ENCODE measurements at places on chromosomes 2 and 18. TPM values are rescaled to one million over a fixed set of nuclear protein-coding genes. Genes with fewer than 3 reads are reported as not detected.

GRCh38 chr18:11327391-11328009 lies 178.1 kb upstream of the PIEZO2 start:
- no peak for DNase-seq

- no peak for DNase-seq
These were observed 15.9 kb downstream of the FAM168B start for GRCh38 chr2:131077182-131077846.

DNA sequence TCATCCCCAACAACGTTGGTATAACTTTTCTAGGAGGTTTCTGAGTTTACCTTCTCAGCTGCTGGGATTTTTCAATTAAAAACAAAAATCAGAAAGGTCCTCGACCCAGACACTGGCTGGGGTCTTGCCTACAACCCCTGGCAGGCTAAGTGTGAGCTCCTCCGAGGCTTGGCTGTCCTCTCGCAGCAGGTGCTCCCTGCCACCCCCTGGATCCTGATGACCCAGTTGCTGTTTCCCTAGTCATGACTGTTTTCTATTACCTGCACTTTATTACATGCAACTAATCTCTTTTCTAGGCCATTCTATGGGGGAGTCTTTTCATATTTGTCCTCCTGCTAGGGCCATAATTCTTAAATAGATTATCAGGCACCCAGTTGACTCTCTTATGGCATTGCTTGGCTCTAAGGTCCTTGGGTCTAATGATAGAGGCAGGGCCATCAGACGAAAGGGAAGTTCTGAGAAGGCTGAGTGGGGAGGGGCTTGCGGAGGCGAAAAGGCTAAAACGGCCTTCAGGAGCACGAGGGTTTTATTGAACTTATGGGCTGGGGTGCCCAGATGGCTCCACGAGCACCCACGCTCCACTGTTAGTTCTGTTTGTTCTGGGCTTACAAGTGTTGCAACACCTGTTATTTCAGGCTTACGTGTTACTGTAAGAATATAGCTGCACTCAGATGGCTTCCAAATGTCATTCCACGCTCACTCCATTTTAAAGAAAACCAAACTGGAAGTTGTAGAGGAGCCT lies 166.0 kb downstream of the NCK2 start:
- DNase-seq, result no peak

DNA sequence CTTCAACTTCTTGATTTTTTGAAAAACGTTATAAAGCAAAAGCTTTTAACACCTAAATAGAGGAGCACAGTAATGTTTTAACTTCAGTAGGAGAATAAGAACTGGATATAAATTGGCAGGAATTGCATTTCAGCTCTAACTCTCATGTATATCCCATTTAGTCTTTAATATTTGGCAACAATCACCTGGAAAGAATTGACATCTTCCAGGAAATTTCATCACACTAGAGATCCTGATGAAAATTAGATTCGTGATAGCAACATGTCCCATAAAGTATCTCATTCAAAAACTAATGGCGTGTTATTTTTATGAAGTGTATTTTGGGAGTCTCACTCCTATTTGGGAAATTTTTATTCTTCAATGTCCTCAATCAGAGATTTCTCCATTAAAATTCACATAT lies 131.1 kb upstream of the DNAJC10 start:
- DNase-seq, result no peak

DNA sequence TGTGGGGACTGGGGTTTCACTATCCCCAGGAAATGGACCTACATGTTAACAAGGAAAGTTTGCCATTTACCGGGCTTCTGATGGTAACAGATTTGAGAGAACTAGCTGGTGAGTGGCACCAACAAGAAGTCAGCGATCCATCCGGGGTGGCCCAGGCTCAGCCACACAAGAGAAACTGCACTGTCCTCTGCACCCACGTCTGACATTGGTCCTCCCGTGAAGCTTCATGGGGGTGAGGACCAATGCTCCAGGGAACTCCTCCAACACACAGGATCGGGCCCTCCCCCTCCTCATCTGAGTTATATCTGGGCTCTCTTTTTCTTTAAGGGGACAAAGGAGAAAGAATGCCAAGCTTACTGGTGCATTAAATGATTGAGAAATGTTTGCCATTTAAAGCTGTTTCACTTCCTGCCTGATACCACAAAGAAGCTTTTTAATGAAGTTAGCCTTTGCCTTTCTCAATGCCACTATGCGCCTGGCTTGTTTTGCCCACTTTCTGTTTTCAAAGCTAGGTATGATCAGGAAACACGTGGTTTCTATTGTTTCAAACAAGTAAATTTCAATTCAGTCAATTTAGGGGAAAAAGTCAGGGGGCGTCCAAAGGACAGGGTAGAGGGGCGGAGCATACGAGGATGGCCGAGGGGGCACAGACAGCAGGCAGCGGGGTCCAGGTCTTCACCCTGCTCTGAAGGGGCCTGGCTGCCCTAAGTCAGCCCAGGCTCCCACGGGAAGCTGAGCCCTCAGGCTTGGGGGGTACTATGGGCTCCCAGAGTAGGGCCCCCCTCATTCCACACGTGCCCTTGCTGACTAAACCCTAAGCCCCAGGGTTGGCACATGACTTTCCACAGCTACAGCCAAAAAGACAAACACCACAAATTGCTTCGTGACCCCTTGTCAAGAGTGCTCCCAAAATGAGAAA lies 204.0 kb upstream of the ID2 start:
- no peak for DNase-seq

Gene GATA6
- 288 TPM for total RNA-seq

All from endodermal cell (in vitro differentiated cells).